ENCODE measurements at places on chromosomes 4 and X.
A peak's percentile ranks its signal among the peaks of the same experiment; 100 is the strongest.

GRCh38 chr4:7890635-7891393 is 48.8 kb downstream of the AFAP1 start:
- DNase-seq: peak; percentile 46

DNA sequence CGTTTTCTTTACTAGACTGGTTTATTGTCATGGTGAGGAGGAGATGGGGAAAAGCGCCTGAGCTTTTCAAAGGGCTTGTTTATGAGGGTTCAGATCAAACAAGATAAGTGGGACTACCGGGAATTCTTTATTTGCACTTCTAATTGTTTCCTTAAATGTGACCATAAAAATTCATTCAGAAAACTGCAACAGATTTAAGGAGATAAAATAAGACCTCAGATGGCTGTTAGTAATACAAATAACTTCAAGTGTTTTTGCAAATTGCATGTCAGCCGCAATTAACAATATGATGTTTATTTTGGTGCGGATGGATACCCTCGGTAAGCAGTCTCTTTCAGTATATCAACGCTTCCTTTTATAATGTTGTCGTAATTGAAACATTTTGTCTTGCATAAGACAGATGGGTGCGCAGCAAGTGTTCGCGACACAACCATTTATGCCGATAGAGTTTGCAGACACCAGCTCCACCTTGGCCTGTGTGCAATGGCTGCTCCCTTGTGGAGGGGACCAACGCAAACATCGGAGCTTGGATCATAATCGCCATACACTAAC is 151.0 kb downstream of the C4orf33 start:
- no peak for DNase-seq

- no peak for DNase-seq
Observed at GRCh38 chr4:88275516-88275915, 8.8 kb downstream of the PPM1K start.

GRCh38 chr4:10413177-10413576 is 44.0 kb downstream of the ZNF518B start:
- DNase-seq: no peak

DNA sequence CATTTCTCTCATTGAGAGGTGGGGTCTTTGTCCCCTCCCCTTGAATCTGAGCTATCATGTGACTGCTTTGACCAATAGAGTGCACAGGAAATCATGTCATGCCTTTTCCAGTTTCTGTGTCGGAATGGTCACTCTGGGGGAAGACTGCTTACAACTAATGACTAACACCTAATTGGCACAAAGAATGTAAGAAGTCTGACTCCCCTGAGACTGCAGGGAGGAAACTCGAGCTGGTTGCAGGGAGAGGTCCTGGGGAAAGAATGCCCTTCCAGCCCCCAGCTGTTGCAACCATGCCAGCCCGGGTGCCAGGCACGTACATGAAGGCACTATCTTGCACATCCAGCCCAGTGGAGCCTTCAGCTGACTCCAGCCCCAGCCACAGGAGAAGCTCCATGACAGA is 254.2 kb downstream of the DHX15 start:
- DNase-seq: no peak

GRCh38 chr4:6104541-6105130 is 86.4 kb upstream of the C4orf50 start:
- DNase-seq: no peak

DNA sequence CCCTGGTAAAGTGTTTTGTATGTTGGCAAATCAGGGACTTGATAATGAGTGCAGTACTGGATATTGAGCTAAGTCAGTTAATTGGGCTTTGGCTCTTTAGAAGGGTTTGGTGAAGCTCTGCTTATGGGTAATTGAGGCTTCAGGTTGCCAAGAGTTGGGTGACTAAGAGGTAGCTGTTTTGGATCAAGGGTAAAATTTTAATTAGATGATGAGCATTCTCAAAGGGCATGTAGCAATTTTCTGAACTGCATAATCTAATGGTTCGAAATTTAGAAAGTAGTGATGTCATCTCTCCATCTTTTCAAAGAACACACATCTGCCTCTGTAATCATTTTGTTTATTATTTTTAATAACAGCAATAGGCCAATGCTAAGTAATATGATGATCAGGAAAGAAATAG is 5.5 kb upstream of the TRIM2 start:
- DNase-seq: no peak

DNA sequence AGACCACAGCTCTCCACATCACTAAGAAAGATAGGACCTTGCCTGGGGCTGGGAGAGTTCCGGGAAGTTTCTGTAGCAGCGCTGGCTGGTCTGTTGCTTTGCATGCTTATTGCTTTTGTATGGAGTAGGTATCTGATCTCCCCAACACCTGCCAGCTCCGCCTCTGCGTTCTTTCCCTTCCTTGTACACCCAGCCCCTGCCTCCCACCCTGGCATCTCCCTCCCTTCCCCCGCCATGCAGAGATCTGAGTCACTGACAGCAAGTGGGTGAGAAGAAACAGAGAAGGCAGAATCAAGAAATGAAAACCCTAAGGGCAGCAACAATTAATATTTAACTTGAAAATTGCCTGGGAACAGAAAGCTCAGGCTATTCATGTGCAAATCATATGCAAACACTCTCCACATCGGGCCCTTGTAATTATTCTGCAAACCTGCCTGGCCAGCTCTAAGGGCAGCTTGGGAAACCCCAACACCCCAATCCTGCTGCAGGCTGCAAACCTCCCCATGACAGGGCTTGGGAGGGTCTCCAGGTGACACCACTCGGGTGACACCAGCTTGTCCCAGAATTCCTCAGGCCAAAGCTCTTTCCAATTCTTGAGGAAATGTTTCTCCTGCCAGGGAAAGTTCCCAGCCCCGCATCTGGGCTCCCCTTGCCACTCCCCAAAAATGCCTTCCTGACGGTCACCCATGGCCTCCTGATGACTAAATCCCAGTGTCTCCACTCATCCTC is 257.2 kb downstream of the FBXW7 start:
- no peak for DNase-seq

- peak; percentile 86 for DNase-seq
Observed at GRCh38 chrX:10071451-10072144, 85.2 kb upstream of the CLCN4 start.

DNA sequence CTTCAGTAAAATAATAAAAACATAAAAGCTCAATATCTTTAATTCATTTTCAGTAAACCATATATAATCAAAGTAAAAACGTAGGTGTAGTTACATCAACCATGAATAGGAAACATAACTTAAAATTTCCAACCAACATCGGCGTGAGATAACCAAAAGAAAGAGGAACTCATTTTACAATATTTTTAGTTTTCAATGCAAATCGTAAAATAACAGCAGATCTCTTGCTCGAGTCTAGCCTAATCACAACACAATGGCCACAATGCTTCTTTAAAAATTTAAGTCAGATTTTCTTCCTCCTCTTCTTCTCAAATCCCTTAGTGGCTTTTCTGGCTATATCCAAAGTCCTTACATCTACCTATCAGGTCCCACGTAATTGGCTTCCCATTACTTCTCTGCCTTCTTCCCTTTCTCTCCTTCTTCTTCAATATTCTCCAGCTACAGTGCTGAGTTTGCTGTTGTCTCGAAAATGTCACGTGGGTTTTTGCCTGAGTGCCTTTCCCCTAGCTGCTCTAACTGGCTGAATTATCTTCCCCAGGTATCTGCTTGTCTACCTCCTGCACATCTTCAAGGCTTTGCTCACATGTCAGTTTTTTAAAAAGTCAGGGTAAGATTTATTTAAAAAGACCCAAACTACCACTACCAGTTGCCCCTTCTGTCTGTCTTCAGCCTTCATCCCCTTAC is 90.9 kb upstream of the BANK1 start:
- DNase-seq: no peak

GRCh38 chr4:185536411-185536709 is 1.1 kb upstream of the PDLIM3 start:
- peak; percentile 25 for DNase-seq

DNA sequence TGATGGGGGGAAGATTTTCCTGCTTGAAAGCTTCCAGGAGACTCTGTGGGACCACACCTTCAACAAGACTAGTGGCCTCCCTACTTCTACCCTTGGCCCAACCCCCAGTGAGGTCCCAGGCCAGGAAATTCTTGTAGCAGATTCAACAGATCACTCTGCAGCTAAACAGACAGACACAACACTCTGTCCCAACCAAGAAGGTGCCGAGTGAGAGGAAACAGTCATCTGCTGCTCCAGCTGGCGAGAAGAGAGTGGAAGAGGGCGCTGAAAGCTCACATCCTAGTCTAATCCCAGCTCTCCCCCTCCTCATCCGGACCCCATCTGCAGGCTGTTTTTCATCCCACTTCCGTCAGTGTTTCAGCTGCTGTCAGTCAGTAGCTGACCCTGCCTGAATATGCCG is 63.4 kb downstream of the CHRDL1 start:
- no peak for DNase-seq

DNA sequence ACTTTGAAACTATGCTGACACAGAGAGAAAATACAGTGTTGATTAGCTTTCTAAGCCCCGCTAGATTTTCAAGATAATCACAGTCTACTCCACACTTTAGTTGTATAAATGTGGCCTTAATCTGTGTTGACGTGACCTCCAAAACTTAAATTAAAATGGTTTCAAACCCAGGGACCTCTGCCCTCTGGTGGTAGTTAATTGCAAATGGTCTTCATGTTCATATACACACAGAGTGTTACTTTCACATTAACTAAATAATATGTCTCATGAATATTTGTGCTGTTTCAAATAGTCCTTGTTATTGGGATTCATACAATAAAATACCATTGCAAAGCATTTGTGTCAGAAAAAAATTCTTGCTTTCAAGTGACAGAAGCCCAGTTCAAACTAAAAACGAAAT is 64.3 kb downstream of the TASL start:
- no peak for DNase-seq

- no peak for DNase-seq
Observed at GRCh38 chrX:29215251-29215650, 628.0 kb downstream of the IL1RAPL1 start.

- DNase-seq: no peak
Observed at GRCh38 chrX:75158054-75158453, 2.0 kb upstream of the ABCB7 start.

GRCh38 chr4:116512552-116512951 is 572.8 kb downstream of the TRAM1L1 start:
- no peak for DNase-seq

DNA sequence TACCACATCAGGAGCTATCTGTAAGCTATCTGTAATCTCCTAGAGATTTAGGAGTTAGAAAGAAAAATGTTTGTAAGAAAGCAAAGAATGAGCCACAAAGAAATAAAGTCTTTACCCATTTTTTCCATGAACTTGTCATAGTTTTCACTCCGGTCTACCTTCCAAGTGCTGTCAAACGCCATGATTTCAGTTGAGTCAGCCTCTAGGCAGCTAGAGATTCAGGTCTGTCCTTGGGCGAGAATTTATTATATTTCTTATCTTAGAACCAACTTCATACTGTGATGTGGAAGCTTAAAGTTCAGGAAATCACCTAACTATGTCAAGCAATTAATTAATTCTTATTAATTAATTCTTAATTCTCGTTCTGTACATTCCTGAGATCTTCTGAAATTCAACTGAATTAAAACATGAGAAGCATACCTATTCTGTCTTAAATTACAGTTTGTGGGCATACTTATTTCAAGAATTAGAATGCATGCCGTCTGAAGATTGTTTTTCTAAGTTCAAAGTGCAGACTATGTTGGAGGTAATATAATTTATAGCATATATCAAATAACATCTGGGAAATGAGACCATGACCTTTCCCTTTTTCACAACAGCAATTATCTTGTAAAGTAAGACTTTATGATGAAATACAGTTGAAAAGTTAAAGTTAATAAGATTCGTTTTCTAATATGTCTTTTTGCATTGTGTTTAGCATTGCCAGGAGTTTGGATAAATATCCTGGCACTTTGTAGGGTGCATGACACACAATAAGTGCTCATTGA is at the start of gene FABP2:
TSS of gene FABP2 (minus strand) at position 218 of the 767 bp plus-strand sequence. CDS start at position 182, 36 bp downstream.
- DNase-seq: no peak

DNA sequence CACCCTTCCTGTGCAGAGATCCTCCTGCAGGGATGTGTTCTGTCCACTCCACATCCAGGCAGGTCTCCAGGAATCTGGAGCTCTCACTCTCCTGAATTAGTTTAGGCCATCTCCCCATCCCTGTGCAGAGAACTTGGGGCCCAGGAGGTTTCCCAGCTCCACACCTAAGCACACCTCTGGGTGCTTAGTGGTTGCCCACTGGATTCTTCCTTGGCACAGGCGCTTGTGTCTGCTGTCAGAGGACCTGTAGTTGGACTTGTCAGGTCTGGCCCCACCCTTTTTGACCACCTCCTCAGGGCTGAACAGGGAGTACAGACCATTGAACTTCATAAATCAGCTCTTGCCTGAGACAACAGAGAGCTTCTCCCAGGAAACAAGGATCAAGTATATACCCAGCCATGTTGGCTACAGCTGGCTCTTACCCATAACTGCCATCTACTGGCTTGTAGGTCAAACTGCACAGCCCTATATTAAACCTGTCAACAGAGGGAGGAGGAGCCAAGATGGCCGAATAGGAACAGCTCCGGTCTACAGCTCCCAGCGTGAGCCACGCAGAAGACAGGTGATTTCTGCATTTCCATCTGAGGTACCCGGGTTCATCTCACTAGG is 275.5 kb downstream of the PPARGC1A start:
- DNase-seq: no peak

GRCh38 chrX:136295380-136295779 is 5.4 kb upstream of the ADGRG4 start:
- no peak for DNase-seq

- DNase-seq: peak; percentile 63
Observed at GRCh38 chrX:153499876-153500275, 5.1 kb downstream of the BGN start.

- no peak for DNase-seq
Observed at GRCh38 chr4:7194251-7195140, 2.2 kb downstream of the SORCS2 start.

GRCh38 chrX:132425744-132426318 is 63.0 kb downstream of the MBNL3 start:
- DNase-seq: no peak

GRCh38 chr4:180587379-180587778 is 1655.8 kb upstream of the TENM3 start:
- no peak for DNase-seq

GRCh38 chrX:40468033-40468846 is 112.5 kb upstream of the ATP6AP2 start:
- DNase-seq: peak; percentile 50

DNA sequence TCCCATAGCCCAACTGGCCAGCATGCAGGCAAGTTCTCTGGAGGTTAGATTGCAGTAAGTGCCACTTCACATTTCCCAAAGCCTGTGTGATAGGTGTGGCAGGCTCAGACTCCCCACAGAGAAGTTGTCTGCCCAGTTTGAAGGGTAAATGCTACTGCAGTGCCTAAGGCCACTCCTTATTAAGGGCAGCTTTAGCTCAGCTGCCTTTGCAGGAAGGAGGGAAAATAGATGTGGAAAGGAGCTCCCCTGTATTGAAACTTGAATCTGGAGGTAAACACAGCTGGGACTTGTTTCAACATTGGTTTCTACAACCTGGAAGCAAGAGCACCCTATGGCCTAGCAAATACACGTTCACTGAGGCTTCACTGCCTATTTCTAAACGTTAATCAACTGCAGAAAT is 22.4 kb downstream of the NEXMIF start:
- no peak for DNase-seq

GRCh38 chrX:1679238-1679637 is 64.4 kb downstream of the ASMT start:
- DNase-seq: no peak

GRCh38 chr4:1748465-1748995 is 27.2 kb downstream of the TACC3 start:
- DNase-seq: peak; percentile 70

- peak; percentile 60 for DNase-seq
Observed at GRCh38 chr4:42995343-42995944, 102.9 kb downstream of the GRXCR1 start.
